ENCODE measurements at places on chromosomes 7 and 10.

- DNase-seq = no peak
These were observed 189.5 kb downstream of the DNAJB6 start for GRCh38 chr7:157526005-157526912.

DNA sequence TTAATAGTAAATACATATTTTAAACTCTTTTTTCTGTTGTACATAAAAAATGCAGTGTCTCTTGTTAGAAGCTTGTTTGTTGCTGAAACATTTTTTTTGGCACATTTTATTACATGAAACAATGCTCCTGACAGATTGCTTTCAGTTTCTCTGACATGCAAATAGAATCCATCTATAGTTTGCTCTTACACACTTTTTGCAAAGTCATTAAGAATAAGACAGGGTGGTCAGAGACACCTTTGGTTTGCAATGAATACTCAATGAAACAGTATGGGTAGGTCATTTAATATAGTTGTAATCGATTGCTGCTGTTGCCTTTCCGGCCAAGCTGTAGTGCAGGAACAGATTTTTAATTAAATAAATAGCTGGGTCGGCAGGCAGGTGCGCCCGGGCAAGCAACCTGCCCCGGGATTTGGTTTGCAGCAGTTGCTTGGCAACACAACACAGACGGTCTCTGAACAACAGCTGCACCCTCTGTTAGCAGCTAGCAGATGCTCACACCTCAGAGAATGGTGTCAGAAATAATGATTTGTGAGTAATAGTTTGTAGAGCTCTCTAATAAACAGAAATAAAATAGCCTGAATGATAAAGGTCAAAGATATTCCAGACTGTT, 115.7 kb upstream of the CACNA2D1 start:
- DNase-seq = no peak

DNA sequence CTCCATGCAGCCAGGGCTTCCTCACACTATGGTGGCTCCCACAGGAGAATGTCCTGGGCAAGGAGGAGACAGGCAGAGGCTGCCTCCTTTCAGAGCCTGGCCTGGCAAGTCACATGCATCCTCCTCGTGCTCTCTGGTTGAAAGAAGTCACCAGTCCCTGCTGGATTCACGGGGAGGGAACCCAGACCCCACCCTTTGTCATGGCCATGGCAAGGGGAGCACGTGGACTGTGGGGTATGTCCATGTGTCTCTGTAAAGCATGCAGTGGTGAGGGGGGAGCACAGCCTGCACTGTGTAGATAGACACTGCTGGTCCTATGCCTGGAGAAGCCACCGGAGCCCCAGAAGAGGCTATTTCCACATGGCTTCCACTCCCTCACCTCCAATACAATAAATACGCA, 225.0 kb downstream of the TCERG1L start:
- no peak for DNase-seq

GRCh38 chr7:36840904-36841303, 116.6 kb upstream of the AOAH start:
- DNase-seq = no peak

DNA sequence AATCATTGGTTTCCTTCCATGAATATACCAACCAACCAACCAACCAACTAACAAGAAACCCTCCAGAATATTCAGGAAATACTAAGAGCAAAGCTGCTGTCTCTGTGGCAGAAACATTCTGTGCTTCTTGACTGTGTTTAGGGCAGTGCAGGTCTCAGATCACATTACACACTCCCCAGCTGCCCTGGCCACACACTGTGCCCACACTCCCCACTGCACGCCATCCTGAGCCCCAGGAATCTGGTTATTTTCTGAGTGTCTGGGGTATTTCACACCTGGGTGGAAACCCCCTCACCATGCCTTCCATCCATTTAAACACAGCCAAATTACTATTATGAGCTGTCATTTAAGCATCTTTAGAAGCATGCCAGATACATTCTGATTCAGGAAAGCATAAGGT, 183.7 kb upstream of the ANK3 start:
- DNase-seq = no peak

DNA sequence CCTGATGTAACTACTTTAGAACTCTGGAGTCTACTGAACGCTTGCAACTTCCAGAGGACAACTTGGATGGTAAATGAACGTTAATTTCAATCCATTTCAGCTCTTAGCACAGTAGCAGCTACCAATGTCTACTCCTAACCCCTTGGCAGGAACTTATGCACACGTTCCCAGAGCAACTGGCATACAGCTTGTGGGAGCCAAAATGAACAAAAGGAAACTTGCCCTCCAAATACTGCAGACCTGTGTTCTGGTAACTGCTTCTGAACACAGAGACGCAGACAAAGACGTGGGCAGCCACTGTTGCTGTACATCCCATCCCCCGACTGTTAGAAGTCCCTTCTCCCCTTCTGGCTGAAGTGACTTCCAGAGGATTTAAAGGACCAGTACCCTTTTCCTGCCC, 61.3 kb downstream of the XPNPEP1 start:
- DNase-seq = no peak

GRCh38 chr10:22599048-22599561, 115.3 kb downstream of the PIP4K2A start:
- no peak for DNase-seq

DNA sequence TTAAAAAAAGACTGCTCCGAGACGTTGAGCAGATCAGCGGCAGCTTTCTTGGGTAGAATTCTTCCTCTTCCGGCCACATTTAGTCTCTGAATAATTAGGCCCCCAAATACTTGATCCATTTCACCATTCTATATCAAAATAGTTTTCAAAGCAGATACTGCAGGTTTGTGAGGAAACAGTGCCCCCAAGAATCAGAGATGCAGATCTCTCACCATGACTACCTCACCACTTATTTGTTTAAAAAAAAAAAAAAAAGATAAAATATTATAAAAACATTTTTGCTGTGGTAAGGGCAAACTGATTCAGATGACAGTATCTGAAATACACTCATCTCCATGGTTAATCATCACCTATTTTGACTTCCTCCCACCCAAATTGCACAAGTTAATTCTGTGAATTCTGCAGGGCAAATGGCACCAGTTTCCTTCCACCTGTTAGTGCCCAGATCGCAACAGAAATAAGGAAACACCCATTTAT, 210.4 kb downstream of the FAM107B start:
- DNase-seq = no peak

DNA sequence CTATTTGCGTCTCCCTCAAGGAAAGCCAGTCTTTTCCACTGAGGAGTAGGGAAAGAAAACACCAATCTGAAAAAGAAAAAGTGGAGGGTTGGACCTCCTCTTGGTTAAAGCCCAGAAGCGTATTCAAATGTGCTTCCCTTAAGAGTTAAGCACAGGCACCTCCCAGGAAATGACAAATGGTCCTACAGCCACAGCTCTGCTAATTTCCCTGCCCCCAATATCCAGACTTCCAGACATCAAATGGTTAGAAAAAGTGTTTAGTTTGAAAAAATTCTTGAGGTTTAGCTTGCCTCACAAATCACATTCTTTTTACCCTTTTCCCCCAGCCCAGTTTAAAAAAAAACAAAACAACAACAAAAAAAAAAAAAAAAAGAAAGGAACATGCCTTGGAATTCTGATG, 19.0 kb upstream of the COL1A2 start:
- no peak for DNase-seq

DNA sequence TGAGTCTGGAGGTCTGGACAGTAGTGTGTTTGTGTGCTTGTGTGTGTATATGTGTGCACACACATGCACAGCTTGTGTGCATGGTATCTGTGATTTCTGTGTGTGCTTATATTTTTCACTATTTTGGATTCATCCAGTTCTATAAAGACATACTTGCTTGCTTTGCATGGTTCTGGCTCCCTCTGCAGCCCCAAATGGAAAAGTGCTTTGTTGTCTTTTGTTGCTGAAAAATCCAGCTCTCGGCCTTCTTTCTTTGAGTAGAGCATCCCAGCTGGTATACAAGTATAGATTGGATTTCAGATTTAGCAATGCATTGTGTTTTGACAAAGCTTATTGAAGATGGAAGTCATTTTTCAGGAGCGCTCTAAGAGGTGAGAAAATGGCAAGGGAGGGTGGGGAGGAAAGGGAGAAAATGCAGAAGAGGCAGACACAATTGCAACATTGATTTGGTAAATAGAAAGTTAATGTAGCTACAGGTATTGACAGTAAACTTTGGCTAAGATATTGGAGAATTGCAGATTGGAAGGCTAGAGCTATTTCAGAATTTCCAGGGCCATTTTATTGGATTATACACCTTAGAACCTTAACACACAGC, 333.9 kb downstream of the AUTS2 start:
- DNase-seq = no peak

DNA sequence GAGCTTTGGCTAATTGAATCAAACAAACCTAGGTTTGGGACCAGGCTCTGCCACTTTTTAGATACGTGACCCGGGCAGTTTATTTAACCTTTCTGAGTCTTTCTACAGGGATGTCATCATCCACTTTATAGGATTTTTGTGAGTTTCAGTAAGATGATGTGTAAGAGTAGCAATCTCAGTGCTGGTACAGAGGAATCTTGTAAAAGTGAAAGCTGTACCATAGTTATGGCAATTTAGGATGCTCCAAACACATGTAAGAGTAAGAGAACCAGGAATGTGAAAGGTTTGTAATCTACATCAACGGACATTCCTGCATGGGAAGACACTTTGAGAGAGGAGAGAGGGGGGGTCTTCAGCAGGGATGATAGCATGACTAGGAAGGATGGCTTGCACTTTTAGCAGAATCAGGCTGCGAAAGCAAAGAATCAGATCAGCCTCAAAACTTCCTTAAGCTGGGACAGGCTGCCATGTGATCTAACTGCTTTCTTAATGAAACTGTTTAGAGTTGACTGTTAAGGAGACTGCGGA, 968 bp downstream of the NOLC1 start:
- DNase-seq = no peak

DNA sequence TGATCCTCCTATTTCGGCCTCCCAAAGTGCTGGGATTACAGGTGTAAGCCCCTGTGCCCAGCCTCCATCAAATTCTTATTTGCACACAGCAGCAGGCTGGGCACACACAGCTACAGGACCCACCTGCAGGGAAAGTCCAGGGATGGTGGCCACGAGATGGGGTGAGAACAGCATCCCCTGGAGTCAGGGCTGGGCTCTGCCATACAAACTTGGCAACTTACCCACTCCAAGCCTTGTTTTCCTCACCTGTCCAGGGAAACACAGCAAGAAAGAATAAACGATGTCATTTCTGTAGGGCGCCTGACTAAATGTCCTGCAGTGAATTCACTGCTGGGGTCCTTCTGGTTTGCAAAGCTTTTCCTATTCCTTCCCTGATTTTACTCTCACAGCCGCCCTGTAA, 5.5 kb downstream of the MYH16 start:
- DNase-seq = no peak

DNA sequence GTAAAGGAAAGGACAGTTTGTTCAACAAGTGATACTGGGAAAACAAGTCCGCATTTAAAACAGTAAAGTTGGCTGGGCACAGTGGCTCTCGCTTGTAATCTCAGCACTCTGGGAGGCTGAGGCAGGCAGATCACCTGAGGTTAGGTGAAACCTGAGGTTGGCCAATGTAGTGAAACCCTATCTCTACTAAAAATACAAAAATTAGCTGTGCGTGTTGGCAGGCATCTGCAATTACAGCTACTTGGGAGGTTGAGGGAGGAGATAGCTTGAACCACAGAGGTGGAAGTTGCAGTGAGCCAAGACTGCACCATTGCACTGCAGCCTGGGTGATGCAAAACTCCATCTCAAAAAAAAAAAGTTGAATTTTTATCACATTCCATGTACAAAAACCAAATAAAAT, 35.7 kb downstream of the ZNF92 start:
- DNase-seq = no peak

- DNase-seq = no peak
These were observed 99.6 kb upstream of the PCDH15 start for GRCh38 chr10:54900584-54900983.

DNA sequence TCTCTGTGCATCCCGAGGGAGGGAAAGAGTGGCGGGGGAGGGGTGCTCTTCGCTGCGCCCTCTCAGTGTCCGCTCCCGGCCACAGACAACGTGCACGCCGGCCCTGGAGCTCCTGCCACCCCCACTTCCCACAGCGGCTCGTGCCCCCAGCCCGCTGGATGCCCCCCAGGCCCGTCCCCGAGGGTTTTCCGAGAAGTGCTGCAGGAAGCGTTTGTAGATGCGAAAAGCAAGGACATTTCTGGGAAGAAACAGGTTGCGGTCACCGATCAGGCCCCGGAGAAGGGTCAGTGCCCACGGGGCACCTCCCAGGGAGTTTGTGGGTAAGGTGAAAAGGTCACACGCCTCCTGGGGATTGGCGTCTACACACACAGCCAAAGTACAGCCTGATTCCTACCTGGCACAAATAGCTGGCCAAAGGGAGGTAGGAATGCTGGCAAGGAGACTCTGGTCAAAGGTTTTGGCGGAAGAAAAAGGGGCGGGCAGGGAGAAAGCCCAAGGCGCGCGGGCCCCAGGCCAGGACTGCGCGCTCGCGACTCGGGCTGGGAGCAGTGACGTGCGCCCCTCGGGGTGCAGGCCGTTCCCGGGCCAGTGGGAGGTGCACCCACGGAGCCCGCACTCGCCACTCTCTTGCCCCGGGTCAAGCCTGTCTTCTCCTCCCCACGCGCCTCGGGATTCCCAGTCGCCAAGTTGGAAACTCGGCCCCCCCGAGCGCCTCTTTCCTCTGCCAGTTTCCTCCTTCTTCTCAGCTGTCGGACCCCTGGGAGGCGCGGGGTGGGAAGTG, 1.5 kb upstream of the NRP1 start:
- no peak for DNase-seq

GRCh38 chr7:135562720-135563119, 5.0 kb downstream of the NUP205 start:
- DNase-seq = no peak

DNA sequence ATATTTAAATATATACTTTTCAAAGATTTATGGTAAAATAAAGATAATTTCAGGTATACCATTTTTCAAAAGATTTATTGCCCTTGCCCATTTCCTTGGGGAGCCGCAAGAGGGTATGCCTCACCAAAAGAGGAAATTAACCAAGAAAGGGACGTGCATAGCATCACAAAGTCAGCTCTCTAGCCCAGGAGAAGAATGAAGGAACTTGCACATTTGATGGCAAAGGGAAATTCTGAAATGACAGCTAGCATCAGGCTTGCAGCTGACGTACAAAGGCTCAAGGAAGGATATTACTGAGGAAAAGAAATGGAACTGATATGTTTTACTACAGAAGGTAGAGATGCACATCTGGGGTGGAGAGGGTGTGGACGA, 93.6 kb upstream of the RSU1 start:
- no peak for DNase-seq

DNA sequence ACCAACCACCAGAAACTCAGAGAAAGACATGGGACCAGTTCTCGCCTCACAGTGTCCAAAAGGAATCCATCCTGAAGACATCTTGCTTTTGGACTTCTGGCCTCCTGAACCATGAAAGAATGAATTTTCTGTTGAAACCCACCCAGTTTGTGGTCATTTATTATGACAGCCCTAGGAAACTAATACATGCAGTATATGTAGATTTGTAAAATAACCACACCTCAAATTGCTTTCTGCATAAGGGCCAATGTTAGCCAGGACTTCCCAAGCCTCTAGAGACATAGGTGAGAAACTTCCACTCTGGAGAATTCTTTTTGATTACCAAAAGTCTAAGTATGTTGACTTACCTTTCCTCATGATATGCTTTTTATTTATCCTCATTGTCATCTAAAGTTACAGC, 210.5 kb upstream of the SP4 start:
- DNase-seq = no peak

GRCh38 chr7:22166928-22167327, 190.0 kb downstream of the RAPGEF5 start:
- no peak for DNase-seq

- DNase-seq = no peak
These were observed 673.0 kb upstream of the AUTS2 start for GRCh38 chr7:68925241-68925640.

- no peak for DNase-seq
These were observed 290.7 kb upstream of the KIAA1217 start for GRCh38 chr10:23918090-23918723.

- no peak for DNase-seq
These were observed 336.0 kb downstream of the HGF start for GRCh38 chr7:81433692-81434331.

All from memory B cell (primary cell).